ENCODE measurements at places on chromosomes 3 and 15.

DNA sequence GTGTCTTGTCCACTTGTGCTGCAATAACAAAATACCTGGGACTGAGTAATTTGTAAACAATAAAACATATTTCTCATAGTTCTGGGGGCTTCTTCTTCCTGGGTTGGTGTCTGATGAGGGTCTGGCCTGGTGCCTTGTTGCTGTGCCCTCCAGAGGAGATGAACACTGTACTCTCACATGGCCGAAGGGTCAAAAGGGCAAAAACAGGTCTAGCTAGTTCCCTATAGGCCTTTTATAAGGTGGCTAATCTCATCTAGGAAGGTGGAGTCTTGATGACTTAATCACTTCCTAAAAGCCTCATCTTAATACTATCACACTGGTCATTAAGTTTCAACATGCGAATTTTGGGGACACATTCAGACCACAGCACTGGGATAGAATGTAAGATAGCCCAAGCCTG, 228.4 kb downstream of the TLE3 start:
- no peak for DNase-seq

GRCh38 chr15:39781147-39781966, 1.3 kb downstream of the FSIP1 start:
- no peak for DNase-seq

GRCh38 chr3:126314790-126315658, 42.2 kb downstream of the KLF15 start:
- DNase-seq: no peak

- no peak for DNase-seq
Measured at GRCh38 chr3:176041812-176042211, 1155.5 kb downstream of the TBL1XR1 start.

- no peak for DNase-seq
Measured at GRCh38 chr3:150117076-150117475, 146.4 kb upstream of the PFN2 start.

DNA sequence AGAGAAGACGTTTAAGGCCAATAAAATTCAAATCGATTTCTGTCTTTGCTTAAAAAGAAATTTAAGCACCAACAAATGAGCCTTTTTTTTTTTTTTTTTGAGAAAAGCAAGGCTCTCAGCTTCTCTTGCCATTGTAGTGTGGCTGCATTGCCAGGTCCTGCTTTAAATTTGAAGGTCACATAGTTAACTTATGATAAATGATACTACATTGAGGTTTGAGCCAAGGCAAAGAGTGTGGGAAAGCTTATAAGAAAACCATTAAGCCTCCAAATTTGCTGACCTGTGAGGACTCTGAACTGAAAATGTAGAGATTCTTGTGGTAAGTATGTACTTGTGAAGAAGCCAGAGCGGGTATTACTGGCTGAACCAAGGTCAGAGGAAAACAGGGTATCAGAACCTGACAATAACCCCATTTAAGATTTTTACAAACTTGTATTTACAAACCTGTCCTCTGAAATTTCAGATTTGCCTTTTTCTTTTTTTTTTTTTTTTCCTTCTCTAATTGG, 519.7 kb upstream of the RGMA start:
- DNase-seq: no peak

GRCh38 chr15:39934397-39935071, 619 bp downstream of the EIF2AK4 start:
- DNase-seq: no peak

DNA sequence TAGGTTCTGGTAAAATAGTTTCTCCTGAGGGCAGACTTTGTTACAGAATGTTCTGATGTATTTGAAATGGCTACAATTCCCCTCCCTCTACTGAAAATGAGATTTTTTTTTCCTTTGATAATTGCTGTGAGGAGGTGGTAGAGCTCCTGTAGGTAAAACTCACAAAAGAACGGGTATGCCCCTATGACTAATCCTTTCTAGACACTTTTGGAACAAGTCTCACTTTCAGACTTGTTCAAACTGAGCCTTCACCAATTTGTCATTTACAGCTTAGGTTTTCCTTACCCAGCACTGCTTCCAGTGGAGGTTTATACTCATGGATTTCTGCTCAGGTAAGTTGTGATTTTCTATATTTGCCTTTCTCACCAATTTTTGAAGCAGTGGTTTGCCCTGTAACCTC, 115.6 kb downstream of the NLGN1 start:
- DNase-seq: no peak

DNA sequence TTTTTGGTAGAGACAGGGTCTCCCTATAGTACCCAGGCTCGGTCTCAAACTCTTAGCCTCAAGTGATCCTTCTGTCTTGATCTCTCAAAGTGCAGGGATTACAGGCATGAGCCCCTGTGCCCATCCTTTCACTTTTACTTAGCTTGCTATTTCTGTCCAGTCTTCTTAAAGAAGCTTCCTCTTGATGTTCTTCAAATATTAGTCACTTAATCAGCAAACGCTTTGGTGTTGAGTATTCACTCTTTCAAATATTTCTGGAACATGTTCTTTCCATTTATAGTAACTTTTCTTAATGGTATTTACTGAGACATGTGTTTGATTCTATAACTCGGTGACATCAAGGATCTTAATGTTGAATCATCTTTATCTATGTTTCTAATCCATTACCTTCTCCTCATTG, 122.1 kb downstream of the CNTN6 start:
- no peak for DNase-seq

- no peak for DNase-seq
Measured at GRCh38 chr3:117302428-117302827, 592.8 kb downstream of the TUSC7 start.

GRCh38 chr15:70198441-70199123, 100.9 kb upstream of the TLE3 start:
- no peak for DNase-seq

DNA sequence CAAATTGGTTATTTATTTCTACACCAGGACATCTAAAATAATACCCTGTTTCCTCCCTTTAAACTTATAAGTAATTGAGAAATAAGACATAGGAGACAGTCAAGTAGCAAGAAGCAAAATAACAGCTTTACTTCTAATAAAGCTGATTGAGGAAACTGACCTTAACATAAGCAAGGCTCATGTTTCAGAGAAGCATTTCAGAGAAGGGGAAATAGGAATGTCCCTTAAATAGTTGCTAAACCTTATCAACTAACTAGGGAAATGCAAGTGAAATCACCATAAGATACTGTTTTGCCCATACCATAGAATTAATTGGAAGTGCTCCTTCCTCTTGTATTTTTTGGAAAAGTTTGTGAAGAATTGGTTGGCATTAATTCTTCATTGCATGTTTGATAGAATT, 84.9 kb downstream of the B3GALNT1 start:
- no peak for DNase-seq

DNA sequence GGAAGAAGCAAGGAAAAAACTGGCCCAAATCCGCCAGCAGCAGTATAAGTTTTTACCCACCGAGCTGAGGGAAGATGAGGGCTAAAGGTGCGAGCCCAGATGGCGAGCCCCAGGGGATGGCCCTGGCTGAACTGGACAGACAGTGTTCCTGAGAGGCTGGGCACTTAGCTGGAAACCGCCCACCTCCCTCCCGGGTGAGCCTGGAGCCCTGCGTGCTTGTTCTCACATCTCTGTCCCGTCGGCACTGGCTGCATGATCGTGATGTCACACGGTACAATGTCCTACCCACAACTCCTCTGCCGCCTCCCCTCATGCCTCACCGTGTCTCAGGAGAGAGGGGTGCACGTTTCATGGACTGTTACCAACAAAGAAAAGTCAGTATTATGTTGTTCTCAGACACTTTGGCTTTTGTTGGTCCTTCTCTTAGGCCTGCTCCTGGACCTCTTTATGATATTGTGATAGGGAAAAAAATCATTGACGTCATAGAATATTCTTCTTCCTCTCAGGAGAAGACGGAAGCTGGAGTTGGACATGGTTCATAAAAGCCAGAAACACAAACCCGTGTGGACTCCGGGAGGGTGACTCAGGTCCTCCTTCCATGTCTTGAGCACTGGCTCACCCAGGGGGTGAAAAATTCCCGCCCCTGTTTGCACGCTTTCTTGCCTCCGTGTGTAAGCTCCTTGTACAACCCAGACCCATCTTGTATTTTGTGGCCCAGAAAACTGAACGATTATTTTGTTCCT, 201.8 kb upstream of the TPM1 start:
- DNase-seq: no peak

GRCh38 chr3:128367221-128367620, 99.5 kb downstream of the DNAJB8 start:
- DNase-seq: no peak

DNA sequence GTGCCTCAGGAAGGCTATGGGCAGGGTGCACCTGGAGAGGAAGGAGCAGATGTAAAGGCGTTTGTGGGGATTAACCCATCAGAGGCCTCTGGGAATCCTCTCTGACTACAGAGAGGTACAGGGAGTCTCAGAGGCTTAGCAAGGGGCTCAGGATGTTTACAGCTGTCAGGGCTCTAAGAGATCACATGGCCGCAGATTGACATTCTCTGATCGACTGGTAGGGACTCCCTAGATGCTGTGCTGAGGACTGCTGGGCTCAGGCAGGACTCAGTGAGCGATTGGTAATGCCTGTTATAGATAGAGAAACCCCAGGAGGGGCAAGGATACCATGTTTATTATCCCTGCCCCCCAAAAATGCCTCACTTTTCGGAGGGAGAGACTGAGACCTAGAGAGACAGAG, 103.5 kb downstream of the CORO2B start:
- DNase-seq: no peak

DNA sequence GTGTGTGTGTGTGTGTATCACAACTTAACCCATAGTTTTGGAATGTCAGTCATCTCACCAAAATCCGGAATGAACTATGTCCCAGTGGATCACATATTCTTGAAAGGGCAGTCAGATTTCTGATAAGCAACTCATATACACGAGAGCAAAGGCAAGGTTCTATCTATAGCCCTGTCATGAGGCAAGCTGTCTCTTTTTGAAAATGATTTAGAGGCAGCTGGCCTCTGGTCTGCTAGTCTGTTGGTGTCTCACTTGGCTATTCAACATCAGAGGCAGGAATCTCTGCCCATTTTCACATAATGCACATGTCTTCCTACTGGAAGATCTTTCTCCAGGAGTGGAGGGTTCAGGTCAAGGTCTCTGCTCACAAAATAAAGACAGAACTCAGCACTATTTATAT, 79.8 kb downstream of the CNTN6 start:
- no peak for DNase-seq

- DNase-seq: no peak
Measured at GRCh38 chr15:31516874-31517273, 190.2 kb downstream of the KLF13 start.

DNA sequence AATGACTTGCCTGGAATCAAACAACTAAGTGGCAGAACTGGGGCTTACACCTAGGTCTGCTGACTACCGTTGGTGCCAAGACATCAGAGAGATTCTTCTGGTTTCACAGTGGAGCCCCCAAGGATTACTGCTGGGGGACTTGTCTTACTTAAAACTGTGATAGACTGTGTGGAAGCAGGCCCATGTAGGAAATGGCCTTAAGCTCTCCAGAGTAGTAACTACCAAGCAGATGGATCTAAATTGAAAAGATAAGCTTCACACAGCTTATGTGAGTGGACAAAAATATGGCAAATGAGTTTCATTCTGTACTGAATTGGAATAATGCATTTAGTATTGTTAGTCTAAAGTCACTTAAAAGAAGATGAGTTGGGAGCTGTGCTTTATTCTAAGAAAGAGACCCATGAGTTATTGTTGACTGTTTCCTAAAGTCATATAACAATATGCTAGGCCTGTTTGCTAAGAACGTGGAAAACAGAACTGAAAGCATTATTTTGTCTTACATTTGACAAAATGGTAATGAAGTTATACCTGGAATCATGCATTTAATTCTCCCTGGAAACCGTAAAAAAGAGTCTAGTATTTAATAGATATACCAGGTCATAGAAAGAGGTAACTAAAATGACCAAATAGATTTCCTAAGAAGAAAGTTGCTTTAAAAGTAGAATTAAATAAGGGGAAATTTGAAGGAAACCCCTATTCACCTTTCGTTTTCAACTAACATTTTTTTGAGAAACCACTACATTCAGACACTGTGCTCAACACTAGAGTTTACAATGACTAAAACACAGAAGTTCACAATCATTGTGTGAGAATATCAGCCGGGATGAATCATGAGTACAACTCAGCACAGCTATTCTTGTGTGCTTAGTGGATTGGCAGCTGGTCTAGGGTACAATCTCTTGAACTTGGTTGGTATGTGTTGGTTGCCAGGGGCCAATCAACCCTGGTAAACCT, 13.0 kb upstream of the MAPK6 start:
- no peak for DNase-seq

- DNase-seq: no peak
Measured at GRCh38 chr3:32780735-32781210, 37.0 kb upstream of the TRIM71 start.

- no peak for DNase-seq
Measured at GRCh38 chr3:167992381-167992780, 103.3 kb downstream of the GOLIM4 start.

DNA sequence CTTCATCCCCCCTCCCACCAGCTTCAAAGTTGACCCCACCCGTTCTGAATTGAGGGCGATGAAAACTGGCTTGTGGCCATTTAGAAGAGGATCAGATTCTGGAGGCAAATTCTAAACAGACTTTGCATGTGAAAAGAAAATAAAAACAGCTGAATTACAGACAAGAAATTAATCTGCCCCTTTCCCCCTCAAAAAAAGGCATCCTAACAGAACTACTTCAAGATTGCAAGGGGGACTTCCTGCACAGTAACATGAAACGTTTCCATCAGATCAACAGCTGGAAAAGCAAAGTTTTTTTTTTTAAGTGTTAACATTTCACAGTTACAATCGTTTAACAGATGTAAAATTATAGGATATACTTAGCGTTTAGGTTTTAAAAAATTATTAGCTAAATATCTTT, 229.3 kb downstream of the RORA start:
- no peak for DNase-seq

DNA sequence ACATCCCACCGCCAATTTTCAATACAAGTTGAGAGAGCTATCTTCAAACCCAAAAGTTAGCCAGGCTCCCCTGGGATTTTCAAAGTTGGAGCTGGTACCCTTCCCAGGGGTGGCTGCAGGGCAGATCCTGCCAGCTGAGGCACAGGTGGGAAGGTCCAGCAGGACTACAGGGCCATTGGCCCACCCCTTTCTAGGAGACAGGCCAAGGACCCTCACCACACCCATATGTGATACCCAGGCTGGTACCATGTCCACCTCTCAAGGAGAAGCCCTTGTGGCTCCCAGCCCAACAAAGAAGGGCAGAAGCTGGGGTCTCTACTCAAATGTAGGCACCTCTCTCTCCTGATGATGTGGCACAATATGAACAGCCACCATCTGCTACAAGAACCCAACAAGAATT, 8.0 kb downstream of the POC1A start:
- DNase-seq: no peak

DNA sequence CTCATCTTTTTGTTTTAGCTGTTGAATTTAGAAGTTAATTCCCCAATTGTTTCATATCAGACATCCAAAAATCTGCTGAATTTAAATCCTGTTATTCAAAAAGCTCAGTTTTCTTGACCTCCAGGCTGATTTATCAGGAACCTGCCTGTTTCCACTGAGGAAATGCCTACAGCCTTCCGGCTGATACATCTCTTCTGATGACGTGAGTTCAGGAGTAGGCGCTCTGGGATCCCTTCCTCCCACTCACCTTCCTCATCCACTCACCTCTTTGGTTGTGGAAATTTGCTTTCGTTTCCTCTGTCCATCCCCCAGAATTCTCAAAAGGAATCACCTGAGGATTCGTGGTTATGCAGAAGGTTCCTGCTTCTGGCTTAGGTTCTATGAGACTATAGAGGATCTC, 55.4 kb upstream of the ALDH1A3 start:
- no peak for DNase-seq
